ENCODE measurements at places on chromosomes 2 and 18.

- DNase-seq, result no peak
Measured at GRCh38 chr18:75799449-75800330, 372.2 kb upstream of the SMIM21 start.

- no peak for DNase-seq
Measured at GRCh38 chr18:51337406-51337805, 139.9 kb upstream of the MEX3C start.

GRCh38 chr2:104850361-104851290 is 3.3 kb upstream of the POU3F3 start:
- DNase-seq, result no peak

GRCh38 chr2:100683231-100683630 is 120.4 kb downstream of the PDCL3 start:
- no peak for DNase-seq

DNA sequence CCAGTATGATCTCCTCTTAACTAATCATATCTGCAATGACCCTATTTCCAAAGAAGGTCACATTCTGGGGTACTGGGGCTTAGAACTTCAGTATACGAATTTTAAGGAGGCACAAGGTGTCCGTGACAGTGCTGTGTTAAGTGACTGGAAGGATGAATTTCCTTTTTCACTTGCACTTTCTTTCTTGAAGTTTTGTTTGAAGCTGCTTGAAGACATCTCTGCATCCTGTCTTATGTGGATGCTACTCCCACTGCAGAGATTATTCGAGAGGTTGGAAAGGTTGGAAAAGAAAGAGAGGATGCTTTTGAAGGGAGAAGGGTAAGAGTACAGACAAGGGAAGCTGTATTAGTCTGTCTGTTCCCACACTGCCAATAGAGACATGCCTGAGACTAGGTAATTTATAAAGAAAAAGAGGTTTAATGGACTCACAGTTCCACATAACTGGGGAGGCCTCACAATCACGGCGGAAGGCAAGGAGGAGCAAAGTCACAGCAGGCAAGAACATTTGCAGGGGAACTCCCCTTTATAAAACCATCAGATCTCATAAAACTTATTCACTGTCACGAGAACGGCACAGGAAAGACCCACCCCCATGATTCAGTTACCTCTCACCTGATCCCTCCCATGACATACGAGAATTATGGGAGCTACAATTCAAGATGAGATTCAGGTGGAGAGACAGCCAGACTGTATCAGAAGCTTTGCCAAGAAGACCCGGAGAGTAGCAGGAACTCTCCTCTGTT is 3.6 kb upstream of the RNF144A start:
- DNase-seq, result no peak

DNA sequence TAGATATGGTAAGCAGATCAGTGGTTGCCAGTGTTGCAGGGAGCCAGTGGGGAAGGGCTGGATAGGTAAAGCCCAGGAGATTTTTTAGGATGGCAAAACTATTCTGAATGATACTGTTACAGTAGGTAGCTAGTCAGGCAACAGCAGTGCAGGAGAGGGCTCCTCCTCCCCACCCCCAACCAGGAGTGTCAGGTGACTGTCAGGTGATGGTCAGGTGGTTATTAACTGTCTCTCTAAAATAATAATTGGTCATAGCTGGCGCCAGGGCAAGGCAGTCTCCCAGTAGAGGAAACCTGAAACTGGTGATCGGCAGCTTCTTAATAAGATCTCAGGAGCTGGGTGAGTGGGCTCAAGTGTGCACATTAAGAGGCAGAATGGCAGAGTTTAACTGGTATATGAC is 201.6 kb upstream of the PARD3B start:
- DNase-seq, result no peak

DNA sequence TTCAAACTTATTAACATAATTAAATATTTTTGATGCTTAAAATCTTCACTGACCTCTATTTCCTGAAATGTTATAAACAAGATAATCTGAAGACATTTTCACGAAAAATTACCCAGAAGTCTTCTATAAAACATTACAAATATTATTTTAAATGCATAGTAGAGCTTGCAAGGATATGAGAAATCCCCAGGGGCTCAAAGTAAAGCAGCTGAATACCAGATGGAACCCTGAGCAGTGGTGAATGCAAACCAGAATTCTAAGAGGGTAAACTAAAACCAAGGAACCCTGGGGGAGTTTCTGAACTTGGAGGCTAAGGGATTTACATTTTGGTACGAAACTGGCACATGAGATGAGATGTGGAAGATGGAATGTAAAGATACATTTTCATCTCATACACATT is 83.6 kb downstream of the FSHR start:
- no peak for DNase-seq

GRCh38 chr2:130352237-130352636 is 3.6 kb upstream of the PTPN18 start:
- no peak for DNase-seq

DNA sequence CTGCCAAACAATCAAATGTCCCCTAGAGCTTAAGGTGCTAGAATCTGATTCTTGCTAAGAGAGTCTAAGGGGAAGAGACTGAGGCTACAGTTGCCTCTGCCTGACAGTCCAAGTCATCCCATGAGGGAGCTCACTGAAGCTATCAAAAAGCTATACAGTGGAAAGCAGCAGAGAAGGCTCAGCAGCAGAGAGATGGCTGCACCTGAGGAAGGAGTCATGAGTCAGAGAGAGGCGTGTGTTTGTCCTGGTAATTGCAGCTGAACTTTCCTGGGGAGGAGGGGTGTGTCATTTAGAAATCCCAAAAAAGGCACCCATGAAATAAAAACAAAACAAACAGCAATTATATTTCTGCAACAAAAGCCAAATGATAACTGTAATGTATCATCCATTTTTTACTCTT is 305.2 kb upstream of the UBE2E3 start:
- no peak for DNase-seq

- no peak for DNase-seq
Measured at GRCh38 chr2:85684806-85685205, 9.4 kb upstream of the GNLY start.

GRCh38 chr2:37852585-37853014 is 72.5 kb upstream of the RMDN2 start:
- DNase-seq, result no peak

GRCh38 chr2:25229279-25230197 is 61.2 kb upstream of the POMC start:
- DNase-seq, result no peak
